AG10803 (cell line): ENCODE measurements at places on chromosomes 7 and 10.
A peak's percentile ranks its signal among the peaks of the same experiment; 100 is the strongest.

DNA sequence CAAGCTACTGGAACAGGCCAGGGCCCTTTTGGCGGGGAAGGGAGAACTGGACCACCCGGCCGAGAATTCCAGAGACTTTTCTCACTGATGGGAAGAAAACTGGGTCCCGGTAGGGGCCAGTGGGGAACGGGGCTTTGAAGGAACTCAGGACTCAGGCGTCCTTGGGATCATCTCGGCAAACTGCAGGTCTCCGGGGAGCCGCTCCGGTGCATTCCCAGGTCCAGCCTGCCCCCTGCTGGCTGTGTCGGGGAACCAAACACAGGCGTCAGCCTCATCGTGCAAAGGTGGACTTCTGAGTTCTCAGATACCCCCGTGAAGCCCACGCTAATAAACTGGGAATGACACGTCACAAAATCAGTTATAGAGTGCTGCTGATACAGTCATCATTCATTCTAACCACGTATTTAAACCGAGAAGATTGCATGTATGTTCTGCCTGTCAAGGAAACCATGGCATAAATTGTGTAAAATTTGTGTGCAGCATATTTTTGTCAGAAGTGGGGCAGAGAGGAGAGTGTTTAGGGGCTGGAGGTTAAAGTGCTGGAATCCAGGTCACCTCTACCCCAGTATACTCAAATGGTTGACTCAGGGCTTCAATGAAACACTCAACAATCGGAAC lies 76.1 kb upstream of the CPXM2 start:
- DNase-seq = peak; percentile 54

GRCh38 chr7:815284-816216 lies 16.7 kb upstream of the SUN1 start:
- DNase-seq = no peak

DNA sequence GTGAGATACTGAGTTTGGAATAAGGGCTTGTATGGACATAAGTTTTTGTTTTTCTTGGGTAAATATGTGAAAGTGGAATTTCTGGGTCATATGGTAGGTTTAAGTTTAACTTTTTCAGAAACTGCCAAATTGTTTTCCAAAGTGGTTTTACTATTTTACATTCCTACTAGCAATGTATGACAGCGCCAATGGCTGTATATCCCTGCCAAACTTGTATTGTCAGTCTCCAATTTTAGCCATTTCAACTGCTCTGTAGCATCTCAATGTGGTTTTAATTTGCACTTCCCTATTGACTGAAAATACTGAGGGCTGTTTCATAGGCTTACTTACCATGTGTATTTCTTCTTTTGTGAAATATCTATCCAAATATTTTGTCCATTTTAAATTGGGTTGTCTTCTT lies 90.5 kb upstream of the ZNF32 start:
- peak; percentile 88 for DNase-seq

DNA sequence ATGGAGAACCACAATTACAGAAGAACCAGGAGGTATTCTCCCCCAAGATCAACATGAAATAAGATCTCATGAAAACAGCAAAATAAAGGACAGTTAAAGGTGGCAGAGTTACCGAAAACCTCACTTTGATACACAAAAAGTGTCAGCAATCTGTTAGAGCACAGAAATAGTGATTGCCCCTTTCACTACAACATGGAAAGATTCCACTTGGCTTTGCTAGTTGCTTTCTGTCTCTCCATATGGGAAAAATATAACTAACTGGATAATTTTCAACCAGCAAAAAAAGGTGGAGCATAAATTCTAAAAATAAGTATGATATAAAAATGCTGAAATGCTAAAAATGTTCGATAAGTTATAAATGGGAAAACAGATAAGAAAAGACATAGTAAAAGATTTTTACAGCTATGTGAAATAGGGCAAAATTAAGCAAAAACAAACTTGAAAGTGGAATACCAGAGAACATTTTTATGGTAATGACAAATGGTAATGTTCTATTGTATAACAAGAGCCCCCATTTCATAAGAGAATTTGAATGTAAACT lies 90.2 kb downstream of the GPR85 start:
- peak; percentile 31 for DNase-seq

GRCh38 chr7:94943134-94943533 lies 35.7 kb downstream of the PPP1R9A start:
- no peak for DNase-seq

GRCh38 chr7:117993377-117994003 lies 120.2 kb upstream of the CTTNBP2 start:
- DNase-seq = no peak
